Stimulated activated CD8-positive, alpha-beta memory T cell treated with anti-CD3 and anti-CD28 coated beads, Interleukin-2, amount 100 ng/mL, for 1 hour (primary cell): ENCODE measurements at places on chromosomes 3 and 15.
A peak's percentile ranks its signal among the peaks of the same experiment; 100 is the strongest.

- DNase-seq = no peak
Measured at GRCh38 chr3:189466004-189466403, 165.2 kb upstream of the TP63 start.

DNA sequence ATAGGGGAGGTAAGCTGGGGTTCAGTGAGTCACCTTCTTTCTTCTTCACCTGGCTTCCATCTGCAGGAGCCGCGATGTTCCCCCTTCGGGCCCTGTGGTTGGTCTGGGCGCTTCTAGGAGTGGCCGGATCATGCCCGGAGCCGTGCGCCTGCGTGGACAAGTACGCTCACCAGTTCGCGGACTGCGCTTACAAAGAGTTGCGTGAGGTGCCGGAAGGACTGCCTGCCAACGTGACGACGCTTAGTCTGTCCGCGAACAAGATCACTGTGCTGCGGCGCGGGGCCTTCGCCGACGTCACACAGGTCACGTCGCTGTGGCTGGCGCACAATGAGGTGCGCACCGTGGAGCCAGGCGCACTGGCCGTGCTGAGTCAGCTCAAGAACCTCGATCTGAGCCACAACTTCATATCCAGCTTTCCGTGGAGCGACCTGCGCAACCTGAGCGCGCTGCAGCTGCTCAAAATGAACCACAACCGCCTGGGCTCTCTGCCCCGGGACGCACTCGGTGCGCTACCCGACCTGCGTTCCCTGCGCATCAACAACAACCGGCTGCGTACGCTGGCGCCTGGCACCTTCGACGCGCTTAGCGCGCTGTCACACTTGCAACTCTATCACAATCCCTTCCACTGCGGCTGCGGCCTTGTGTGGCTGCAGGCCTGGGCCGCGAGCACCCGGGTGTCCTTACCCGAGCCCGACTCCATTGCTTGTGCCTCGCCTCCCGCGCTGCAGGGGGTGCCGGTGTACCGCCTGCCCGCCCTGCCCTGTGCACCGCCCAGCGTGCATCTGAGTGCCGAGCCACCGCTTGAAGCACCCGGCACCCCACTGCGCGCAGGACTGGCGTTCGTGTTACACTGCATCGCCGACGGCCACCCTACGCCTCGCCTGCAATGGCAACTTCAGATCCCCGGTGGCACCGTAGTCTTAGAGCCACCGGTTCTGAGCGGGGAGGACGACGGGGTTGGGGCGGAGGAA is 2.6 kb downstream of the ISLR2 start:
- DNase-seq = no peak

DNA sequence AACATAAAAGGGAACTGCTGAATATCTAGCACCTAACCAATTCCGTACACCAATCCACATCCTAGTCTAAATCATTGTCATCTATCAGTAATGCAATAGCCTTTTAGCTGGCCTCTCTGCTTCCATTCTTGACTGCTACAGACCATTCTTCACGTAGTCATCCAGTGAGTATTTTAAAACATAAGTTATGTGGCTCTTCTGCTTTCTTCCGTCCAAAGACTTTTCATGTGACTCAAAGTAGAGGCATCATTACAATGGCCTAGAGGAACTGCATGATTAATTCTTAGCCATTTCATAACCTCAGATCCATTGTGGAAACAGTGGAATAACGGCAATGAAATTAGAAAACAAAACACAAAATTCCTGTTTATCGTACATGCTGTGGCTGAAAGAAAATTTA is 88.9 kb upstream of the CBLB start:
- DNase-seq = no peak

DNA sequence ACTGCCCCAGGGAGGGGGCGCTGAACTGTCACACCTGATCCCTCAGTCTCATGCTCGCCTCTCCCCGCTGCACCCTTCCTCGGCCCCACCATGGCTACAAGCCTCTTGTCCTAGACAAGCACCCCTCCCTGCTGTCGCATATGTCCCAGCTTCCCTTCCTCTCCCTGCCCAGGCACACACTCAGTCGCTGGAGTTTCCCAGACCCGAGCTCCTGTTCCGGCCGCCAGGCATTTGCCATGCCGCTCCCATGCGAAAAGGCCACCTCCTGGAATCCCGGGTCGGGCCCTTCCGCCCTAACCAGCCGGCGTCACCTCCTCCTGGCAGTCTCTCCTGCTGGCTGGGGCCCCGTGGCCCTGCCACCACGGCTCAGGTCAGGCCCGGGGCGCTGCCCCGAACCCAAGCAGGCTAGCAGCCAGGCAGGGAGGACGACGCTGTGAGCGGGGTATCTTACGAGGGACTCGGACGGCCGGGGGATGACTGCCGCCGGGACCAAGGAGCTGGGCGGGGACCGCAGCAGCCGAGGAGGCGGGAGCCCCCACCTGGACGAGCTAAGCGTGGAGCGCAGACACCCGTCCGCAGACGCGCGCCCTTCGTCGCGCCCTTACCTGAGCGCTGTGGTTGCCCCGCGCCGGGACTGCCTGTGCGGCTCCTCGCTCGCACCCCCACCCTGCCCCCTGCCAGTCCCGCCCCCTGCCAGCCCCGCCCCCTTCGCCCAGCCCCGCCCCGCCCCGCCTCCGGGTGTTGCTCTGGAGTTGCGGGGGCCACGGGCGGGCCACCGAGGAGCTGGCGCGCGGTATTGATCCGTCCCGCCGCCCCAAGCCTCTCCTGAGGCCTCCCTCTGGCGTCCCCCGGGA is at the start of gene ALS2CL:
Gene ALS2CL, minus strand, starts transcription at position 642 of the 854 bp plus-strand sequence. CDS start 4,239 bp downstream, outside the sequence.
- peak; percentile 54 for DNase-seq

- DNase-seq = no peak
Measured at GRCh38 chr3:42830437-42831320, 21.4 kb downstream of the ACKR2 start.

GRCh38 chr15:62770752-62771151 is 271.8 kb upstream of the TPM1 start:
- DNase-seq = no peak

DNA sequence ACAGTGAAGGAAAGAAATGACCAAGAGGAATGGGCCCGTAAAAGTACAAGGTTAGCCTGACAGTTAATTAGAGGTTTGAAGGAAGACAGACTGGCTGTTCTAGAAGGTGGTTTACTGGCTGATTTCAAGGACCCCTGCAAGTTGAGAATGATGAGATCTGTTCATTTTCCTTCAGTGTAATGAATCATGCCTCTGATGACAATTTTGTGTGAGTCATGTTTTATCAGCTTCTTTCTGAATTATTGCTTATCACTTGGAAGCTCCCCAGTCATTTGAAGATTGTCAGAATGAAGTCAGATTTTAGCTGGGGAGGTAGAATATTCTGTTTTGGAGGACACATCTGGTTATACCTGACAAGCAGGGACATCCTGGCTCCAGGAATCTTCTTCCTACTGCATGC is 50.6 kb downstream of the DRD3 start:
- no peak for DNase-seq

DNA sequence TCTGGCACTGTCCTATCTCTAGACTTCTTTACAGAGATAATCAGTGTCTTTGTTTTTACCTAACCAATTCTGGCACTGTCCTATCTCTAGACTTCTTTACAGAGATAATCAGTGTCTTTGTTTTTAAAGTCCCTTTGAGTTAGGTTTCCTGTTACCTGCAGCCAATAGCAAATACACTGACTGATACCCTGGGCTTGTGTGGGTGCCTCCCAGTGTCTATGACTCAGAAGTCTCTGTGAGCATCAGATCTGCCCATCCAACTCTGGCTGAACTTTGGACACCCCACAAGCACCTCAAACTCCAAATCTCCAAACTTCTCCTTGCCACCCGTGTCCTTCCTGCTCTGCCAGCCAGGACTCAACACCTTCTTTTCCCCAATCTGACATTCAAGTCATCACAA is 30.4 kb downstream of the SLC41A3 start:
- DNase-seq = no peak

GRCh38 chr15:71451130-71451529 is 335.9 kb downstream of the THSD4 start:
- no peak for DNase-seq

GRCh38 chr3:188052169-188053035 is 101.6 kb upstream of the LPP start:
- no peak for DNase-seq

GRCh38 chr3:29694783-29695182 is 413.9 kb downstream of the RBMS3 start:
- DNase-seq = no peak

GRCh38 chr3:77066829-77067228 is 26.9 kb downstream of the ROBO2 start:
- DNase-seq = no peak
